ENCODE measurements at places on chromosomes 4 and X.
A peak's percentile ranks its signal among the peaks of the same experiment; 100 is the strongest.

GRCh38 chrX:19214311-19214710, 92.0 kb upstream of the ADGRG2 start:
- no peak for DNase-seq

GRCh38 chrX:67524428-67524827, 19.4 kb upstream of the AR start:
- no peak for DNase-seq

DNA sequence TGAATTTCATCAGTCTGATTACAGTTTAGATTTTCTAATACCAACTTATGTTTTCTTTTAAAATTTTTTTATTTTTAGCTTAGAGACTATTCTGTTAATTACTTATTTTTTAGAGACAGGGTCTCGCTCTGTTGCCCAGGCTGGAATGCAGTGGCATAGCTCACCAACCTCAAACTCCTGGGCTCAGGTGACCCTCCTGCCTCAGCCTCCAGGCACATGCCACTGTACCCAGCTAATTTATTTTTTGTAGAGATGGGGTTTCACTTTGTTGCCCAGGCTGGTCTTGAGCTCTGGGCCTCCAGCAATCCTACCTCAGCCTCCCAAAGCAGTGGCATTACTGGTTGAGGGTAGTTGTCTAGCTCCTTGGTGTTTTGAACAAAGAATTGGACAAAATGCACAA, 102.0 kb downstream of the KLHL8 start:
- DNase-seq = no peak

GRCh38 chrX:7132335-7133049, 15.0 kb upstream of the STS start:
- DNase-seq = no peak

- no peak for DNase-seq
Observed at GRCh38 chrX:52015794-52016193, 53.2 kb downstream of the MAGED4B start.

DNA sequence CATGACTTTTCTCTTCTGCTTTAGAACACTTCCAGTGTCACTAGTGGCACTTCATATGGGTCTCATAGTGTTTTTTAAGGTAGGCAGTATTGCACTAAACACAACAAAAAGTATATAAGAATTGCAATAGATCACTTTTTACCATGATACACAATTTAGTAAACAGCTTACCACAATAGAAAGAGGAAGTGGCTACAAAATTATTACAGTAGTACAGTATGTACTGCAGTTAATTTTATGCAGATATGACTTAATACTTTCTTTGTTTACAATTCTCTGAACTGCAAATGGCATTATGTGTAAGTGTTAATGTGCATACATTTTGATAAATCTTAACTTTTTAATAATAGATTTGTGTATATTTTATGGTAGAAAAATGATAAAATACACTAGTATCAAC, 157.3 kb downstream of the RRAGB start:
- DNase-seq = no peak

GRCh38 chr4:114062499-114062898, 83.1 kb upstream of the ARSJ start:
- DNase-seq = no peak

DNA sequence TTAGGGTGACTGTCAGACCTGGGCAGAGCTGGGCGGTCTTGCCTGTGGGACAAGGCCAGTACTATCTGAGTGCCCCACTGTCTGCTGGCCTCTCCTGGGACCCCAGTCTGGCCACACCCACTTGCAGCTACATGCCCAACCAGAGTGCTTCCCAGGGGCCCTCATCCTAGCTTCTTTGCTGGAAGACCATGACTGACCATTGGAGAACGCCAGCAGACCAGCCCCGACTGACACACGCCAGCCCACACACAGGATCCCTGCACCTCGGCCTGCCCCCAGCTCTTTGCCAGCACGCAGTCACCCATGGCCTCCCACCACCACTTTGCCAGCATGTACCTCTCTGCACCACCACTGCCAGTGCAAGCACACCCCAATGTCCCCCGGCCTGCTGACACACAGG, 585.7 kb downstream of the ZNF674 start:
- DNase-seq = no peak

- DNase-seq = peak; percentile 37
Observed at GRCh38 chrX:9342561-9343051, 122.3 kb upstream of the TBL1X start.

GRCh38 chrX:70635227-70635626, 190.6 kb downstream of the DLG3 start:
- DNase-seq = no peak

DNA sequence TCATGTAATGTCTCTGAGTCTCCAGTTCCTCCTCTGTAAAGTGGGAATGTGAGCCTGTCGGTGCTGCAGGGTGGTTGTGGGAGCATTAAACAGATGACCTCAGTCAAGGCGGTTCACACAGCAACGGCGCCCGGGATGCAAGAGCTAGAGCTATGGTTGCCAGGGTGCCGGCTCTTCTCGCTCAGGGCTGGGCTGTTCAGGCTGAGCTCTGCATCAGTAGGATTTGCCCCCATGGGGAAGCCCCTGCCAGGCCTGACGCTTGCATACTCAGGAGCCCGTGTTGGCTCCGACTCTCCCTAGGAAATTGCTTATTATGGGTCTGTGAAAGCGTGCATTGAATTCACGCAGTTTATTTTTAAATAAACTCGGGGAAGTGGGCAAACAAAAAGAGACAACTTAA, 67.3 kb downstream of the PSAPL1 start:
- DNase-seq = no peak

- DNase-seq = no peak
Observed at GRCh38 chr4:152486429-152487389, 49.2 kb downstream of the FBXW7 start.

GRCh38 chr4:3210467-3210866, 38.5 kb upstream of the MSANTD1 start:
- DNase-seq = no peak

GRCh38 chrX:112751076-112751475, 71.3 kb upstream of the LHFPL1 start:
- DNase-seq = no peak

DNA sequence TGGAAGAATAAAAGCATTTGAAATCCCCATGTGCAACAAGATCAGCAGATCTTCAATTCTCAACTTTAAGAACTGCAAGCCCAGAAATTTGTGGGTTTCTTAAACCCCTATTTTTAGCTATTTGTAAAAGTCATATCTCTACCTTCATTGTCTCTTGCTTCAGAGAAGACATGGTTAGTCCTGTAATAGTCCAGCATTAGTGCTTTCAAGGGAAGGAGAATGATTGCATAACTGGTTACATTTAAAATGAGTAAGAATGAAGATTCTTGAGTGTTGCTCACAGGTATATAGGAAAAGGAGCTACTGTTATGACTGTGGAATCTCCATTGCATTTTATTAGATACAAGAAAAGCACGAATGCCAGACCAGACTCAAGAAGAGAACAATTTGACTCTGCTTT, 84.0 kb downstream of the CCSER1 start:
- DNase-seq = no peak

Data from stimulated activated naive CD8-positive, alpha-beta T cell treated with anti-CD3 and anti-CD28 coated beads, Interleukin-15, amount 100 ng/mL, for 72 hours (primary cell).